Caki2 (cell line): ENCODE measurements at places on chromosomes 1 and 21. TPM values are rescaled to one million over a fixed set of nuclear protein-coding genes. Genes with fewer than 3 reads are reported as not detected.

FCGR2B gene
- total RNA-seq = not detected in 2 replicates

ATP1A4 gene
- total RNA-seq = not detected in 2 replicates

ETS2 gene
- total RNA-seq = 7.5 and 20.8 TPM in 2 replicates

EPHB2 gene
- 9.1 and 14.5 TPM in 2 replicates for total RNA-seq

SPSB1 gene
- 32.9 and 36.4 TPM in 2 replicates for total RNA-seq

S100A2 gene
- 10.0 and 24.4 TPM in 2 replicates for total RNA-seq

- DNase-seq = no peak
Observed at GRCh38 chr1:2250721-2251281, 22.7 kb downstream of the SKI start.

DNA sequence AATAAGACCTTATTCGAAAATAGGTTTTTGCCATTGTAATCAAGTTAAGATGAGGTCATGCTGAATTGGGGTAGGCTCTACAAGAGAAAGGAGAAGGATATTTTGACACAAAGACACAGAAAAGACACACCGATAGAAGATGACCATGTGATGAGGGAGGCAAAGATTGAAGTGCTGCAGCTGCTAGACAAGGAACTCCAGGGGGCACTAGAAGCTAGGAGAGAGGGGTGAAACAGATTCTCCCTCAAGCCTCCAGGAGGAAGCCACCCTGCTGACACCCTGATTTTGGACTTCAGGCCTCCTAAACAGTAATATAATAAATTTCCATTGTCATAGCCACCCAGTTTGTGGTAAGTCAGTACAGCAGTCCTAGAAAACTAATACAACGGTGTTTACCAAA, 506.8 kb upstream of the CAMK1G start:
- no peak for DNase-seq

DNA sequence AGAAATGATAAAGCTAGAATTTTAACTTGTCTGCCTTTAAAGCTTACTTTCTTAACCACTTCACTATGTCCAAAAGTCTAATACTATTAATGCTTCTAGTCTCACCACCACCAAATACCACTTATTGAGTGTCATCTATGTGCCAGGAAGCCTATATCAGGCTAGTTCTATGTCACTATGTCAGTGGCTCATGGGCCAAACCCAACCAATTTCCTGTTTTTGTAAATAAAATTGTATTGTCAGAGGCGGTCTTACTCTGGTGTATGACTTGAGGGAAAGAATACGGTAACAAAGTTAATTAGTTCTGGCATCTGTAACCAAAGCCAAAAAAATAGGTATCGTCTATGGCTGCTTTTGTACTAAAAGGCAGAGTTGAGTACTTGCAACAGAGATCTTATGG, 14.8 kb downstream of the F5 start:
- DNase-seq = no peak

DNA sequence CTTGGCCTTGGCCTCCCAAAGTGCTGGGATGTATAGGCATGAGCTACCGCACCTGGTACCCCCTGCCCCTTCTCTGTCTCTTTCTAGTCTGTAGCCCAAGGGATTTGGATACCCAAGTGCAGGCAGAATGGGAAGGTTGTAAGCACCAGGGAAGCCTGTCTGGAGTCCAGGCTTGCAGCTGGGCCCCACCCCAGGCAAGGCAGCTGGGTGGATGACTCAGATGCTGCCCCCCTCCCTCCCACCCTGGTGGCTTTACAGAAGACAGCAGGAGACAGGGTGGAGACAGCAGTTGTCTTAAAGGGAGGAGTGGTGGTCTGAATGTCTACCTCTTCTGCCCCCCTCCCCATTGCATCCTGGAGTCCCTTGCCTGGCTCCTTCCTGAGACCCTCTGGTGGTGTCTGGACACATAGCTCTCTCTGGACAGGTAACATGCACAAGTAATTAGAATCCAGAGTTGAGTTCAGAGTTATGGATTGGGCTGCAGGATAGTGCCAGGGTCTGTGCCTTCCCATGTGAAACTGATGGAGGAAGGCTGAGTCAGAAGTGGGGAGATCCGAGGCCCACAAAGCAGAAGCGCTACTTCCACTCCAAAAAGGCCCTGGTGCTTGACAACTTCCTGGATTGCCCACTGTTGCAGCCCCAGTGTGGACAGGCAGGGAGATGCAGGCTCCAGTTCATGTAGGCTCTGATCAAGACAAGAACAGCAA, 5.1 kb downstream of the LMNA start:
- peak; percentile 66 for DNase-seq

- DNase-seq = no peak
Observed at GRCh38 chr1:216542741-216543140, 119.5 kb upstream of the USH2A start.

DNA sequence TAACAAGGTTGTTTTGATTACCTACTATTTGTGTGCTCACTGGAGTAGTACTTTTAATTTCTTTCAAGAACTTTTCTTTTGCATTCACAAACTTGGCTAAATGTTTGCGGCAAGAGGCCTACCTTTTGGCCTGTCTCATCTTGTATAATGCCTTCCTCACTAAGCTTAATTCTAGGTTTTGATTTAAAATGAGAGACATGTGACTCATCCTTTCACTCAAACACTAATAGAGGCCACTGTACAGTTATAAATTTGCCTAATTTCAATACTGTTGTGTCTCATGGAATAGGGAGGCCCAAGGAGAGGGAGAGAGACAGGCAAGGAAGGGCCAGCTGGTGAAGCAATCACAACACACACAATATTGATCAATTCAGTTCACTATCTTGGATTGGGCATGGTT, 66.1 kb downstream of the ZNF644 start:
- no peak for DNase-seq

GRCh38 chr1:44645476-44646244, 28.6 kb downstream of the TMEM53 start:
- no peak for DNase-seq

- no peak for DNase-seq
Observed at GRCh38 chr1:52423771-52424170, 19.4 kb downstream of the PRPF38A start.

- no peak for DNase-seq
Observed at GRCh38 chr1:118321840-118322239, 136.8 kb upstream of the SPAG17 start.

- DNase-seq = no peak
Observed at GRCh38 chr1:115266729-115267421, 71.2 kb downstream of the NGF start.

DNA sequence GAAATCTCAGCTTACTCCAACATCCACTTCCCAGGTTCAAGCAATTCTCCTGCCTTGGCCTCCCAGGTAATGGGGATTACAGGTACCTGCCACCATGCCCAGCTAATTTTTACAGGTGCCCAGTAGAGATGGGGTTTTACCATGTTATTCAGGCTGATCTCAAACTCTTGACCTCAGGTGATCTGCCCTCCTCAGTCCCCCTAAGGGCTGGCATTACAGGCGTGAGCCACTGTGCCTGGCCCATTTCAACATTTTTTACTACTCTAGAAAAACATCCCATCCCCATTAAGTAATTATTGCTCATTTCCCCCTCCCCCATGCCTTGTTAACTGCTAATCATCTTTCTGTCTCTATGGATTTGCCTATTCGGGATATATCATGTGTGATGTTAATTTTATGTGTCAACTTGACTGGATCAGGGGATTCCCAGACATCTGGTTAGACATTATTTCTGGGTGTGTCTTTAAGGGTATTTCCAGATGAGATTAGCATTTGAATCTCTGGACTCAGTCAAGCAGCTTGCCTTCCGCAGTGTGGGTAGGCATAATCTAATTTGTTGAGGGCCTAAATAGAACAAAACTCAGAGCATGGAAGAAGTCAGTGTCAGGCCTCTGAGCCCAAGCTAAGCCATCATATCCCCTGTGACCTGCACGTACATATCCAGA, 33.0 kb upstream of the ZBTB8B start:
- DNase-seq = peak; percentile 19

- no peak for DNase-seq
Observed at GRCh38 chr1:226845624-226846023, 24.8 kb upstream of the PSEN2 start.

DNA sequence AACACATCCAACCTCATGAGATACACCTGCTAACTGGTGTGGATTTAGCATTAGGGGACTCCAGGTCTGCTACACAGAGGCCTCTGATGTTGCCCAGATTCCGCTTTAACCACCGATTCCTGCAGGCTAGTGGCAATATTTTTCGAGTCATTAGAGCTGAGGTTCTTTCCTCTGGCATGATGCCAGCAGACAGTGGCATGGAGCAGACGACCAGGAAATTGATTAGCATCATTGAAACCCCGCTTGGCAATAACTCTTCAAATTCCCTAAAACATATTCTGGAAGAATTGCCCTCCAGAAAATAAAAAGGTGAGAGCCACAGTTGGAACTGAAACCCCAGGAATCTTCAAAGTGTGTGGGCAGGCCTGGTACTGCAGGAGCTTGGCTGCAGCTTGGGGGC, 28.4 kb upstream of the ETV3 start:
- no peak for DNase-seq

DNA sequence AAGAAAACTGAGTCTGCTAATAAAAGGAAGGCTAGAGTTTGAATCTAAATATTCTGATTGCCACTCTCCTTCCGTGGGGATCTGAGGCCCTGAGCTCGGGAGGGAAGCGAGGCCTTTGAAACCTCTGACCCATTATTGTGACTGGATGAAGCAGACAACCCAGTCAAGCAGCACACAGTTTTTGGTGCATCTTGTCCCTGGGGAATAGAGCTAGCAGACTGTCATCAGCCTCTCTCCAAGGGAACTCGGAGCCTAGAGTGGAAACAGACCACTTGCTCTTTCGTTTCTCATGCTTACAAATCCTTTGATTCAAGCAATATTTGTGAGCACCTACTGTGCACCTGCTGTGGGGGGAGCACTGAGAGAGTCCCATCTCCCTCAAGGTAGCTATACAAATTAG, 133.2 kb upstream of the KLHDC7A start:
- no peak for DNase-seq

DNA sequence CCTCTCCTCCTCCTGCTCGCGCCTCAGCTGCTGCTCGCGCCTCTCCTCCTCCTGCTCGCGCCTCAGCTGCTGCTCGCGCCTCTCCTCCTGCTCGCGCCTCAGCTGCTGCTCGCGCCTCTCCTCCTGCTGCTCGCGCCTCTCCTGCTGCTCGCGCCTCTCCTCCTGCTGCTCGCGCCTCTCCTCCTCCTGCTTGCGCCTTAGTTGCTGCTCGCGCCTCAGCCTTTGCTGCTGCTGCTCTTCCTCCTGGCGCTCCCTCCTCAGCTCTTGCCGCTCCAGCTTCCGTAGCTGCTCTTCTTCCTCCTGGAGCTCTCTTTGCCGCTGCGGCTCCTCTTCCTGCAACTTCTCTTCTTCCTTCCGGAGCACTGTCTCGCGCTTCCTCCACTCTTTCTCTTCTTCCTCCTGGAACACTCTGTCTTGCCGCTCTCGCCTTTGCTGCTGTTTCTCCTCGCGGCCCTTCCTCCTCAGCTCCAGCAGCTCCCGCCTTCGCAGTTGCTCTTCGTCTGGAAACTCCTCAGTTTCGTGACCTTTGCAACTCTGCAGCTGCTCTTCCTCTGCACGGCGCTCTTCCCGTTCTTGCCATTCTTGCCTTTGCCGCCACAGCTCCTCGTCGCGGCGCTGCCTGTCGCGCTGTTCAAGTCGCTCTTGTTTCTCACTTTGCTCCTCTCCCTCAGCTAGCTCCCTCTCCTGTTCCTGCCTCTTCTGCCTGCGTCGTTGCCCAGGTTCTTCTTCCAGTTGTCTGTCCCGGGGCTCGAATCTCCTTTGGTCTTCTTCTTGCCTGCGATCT, 3.0 kb downstream of the TCHH start:
- DNase-seq = peak; percentile 60

- DNase-seq = no peak
Observed at GRCh38 chr1:16289959-16290358, 53.0 kb upstream of the CPLANE2 start.

GRCh38 chr21:16096988-16097387, 367.2 kb downstream of the USP25 start:
- DNase-seq = no peak

DNA sequence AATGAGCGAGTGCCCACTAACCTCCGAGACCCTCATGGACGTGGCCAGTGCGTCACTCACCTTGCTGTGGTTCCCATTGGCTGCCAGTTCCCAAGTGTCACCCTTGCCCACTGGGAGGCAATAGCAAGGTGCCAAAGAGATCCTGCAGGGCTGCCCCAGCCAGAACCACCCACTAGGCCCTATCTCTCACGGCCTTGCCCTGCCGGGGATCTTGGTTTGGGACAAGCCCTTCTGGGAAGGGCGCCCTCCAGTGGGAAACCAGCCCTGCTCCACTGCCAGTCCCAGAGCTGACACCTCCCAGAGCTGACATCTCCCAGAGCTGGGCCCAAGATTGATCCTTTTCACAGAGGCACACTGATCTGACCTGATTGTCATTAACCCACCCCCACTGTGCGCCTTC, 2.1 kb upstream of the SELENON start:
- no peak for DNase-seq

DNA sequence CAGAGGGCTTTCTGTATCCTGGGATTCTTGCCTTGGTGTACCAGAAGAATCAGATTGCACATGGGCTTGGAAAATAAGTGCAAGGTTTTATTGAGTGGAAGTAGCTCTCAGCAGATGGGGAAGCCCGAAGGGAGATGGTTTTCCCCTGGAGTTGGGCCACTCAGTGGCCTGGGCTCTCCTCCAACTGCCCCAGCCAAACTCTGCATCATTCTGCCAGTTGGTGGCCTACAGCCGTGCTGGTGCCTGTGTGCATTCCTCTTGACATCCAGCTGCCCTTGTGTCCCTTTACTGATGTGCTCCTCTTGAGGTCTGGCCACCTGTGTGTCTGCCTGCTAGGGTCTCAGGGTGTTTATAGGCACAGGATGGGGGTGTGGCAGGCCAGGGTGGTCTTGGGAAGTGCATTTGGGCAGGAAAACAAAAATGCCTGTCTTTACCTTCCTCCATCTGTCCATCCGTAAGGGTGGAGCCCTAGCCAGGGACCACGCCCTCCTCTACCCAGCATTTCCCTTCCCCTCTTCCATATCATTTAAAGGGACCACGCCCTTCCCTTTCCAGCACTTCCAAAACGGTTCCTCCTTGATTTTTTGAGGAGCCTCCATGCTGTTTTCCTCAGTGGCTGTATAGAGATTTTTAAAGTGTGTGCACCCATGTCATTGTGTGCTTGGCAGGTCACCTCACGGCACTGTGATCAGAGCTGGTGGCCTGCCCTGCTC, 18.9 kb downstream of the SNAP47 start:
- DNase-seq = no peak

DNA sequence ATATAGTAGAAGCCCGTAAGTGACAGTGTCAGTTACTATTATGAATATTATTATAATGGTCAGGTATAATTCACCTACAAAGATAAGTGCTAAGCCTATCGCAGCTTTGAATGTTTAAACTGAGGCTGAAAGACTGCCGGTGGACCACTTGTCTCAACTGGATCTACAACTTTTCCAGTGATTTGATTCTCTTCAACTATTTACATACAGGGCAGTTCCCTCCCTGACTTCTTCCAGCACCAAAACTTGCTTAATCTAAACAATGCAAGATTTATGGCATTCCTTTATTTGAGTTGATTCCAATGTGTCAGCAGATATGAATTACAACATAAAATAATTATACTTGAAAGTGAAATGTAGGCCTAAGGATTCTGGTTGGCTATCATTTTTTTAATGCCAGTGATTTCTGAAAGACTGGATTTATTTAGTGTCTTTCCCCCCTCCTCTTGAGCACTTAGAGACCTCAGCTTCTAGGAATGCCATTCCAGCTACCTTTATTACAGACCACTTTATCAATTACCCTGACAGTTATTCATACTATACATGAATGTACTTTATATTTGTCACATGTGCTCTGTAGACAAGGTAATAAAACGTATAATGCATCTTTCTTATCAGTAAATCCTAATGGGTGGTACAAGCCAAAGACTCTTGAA, 153.3 kb upstream of the C8B start:
- DNase-seq = no peak
